Activated naive CD4-positive, alpha-beta T cell treated with anti-CD3 and anti-CD28 coated beads for 36 hours (primary cell): ENCODE measurements at places on chromosomes 3 and 15.

GRCh38 chr3:190414297-190414696, 26.3 kb downstream of the CLDN16 start:
- no peak for DNase-seq
- H3K4me3 ChIP-seq, result no peak overlapping the region
- peaks cover 14% of the 10 kb centered on the region for H3K27me3 ChIP-seq
- H3K27ac ChIP-seq, result no peak overlapping the region
- H3K36me3 ChIP-seq, result peaks cover 2% of the 10 kb centered on the region

GRCh38 chr15:47484059-47484458, 233.2 kb upstream of the SEMA6D start:
- no peak overlapping the region for H3K27ac ChIP-seq
- DNase-seq, result no peak
- H3K4me1 ChIP-seq, result no peaks in the 10 kb centered on the region
- H3K4me3 ChIP-seq, result no peak overlapping the region
- no peaks in the 10 kb centered on the region for H3K36me3 ChIP-seq

DNA sequence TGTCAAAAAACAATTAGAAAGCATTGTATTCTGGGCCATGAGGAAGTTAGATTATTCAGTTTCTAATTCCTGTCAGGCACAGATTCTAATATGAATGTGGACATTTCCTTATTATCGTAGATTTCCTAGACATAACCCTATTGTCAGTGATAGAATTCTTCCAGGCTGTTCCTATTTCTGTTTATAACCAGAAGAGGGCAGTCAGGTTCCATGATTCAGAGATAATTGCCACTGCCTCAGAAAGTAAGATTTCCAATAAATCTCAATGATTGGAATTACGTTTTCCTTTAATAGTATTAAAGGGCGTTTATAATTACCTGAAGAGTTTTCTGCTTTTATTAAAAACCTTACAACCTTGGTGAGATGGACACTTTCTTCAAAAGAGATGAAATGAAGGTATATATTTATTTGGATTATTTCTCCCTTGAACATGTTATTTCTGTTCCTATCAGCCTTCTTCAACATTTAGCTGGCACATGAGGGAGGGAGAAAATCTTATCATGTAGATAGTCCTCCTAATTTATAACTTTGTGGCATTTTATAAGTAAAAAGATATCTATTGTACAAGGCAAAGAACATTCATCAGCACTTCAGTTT, 439.2 kb downstream of the MCTP2 start:
- no peak overlapping the region for H3K27ac ChIP-seq
- no peaks in the 10 kb centered on the region for H3K36me3 ChIP-seq
- H3K4me1 ChIP-seq, result no peaks in the 10 kb centered on the region
- H3K4me3 ChIP-seq, result no peak overlapping the region
- no peak for DNase-seq

DNA sequence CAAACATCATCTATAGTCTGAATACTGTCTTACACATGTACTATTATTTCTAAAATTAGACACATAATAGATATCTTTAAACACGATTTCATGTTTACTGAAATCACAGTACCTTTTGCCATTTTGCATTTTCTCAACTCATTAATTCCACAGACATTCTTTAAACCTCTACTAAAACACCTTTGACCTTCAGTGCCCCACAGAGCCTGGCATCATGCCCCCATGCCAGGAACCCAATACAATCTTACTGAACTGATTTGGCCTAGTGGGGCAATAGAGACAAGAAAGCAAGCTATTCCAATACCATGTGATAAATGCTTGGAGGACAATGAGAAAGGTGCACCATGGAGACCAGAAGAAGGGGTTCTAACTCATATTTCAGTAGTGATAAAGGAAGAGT, 19.3 kb upstream of the GUCA1C start:
- H3K4me1 ChIP-seq, result peaks cover 3% of the 10 kb centered on the region
- H3K4me3 ChIP-seq, result no peak overlapping the region
- H3K27ac ChIP-seq, result no peak overlapping the region
- DNase-seq, result no peak
- peaks cover 2% of the 10 kb centered on the region for H3K27me3 ChIP-seq

GRCh38 chr3:190486908-190487607, 26.8 kb upstream of the IL1RAP start:
- no peak overlapping the region for H3K27ac ChIP-seq
- peaks cover 10% of the 10 kb centered on the region for H3K4me1 ChIP-seq
- DNase-seq, result no peak

- H3K27me3 ChIP-seq, result no peaks in the 10 kb centered on the region
- H3K36me3 ChIP-seq, result no peaks in the 10 kb centered on the region
- H3K27ac ChIP-seq, result no peak overlapping the region
Observed at GRCh38 chr3:162034368-162034767, 537.8 kb downstream of the OTOL1 start.

GRCh38 chr15:99994849-99995248, 261.6 kb upstream of the LYSMD4 start:
- H3K27me3 ChIP-seq, result no peaks in the 10 kb centered on the region
- H3K27ac ChIP-seq, result no peak overlapping the region
- H3K4me1 ChIP-seq, result no peaks in the 10 kb centered on the region
- DNase-seq, result no peak
- no peak overlapping the region for H3K4me3 ChIP-seq

- H3K4me3 ChIP-seq, result no peak overlapping the region
- peaks cover 4% of the 10 kb centered on the region for H3K36me3 ChIP-seq
Observed at GRCh38 chr3:100761211-100761942, 52.1 kb downstream of the TFG start.

- DNase-seq, result peak; percentile 65
- no peak overlapping the region for H3K4me3 ChIP-seq
- H3K27ac ChIP-seq, result peak overlapping the region; percentile 52
- no peaks in the 10 kb centered on the region for H3K36me3 ChIP-seq
Observed at GRCh38 chr3:186185194-186185787, 76.4 kb upstream of the ETV5 start.

DNA sequence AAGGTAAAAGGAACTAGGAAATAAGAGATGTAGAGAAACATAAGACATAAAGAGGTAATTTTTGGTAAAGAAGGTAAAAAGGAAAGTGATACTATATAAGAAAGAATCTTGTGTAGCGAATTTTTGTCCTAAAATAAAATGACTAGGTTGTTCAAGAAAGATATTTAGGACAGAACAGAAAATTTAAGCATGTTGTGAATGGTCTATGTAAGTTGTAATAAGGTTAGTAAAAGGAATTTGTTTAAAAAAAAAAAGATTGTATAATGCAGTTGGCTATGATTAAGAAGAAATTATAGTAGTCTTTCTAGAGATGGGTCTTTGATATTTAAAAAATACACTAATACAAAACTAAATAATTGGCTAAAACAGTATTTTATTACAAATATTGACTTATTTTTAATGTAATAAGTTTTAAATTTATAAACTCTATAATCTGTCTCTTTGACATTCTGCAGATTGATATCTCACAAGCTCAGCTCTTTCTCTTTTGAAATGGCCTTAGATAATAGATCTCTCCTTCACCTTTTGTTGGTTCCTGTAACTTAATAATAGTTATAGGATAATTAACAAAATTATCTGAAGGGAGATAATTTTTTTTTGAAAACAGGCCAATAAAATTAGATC, 3.7 kb upstream of the SLC41A3 start:
- no peak overlapping the region for H3K27ac ChIP-seq
- DNase-seq, result no peak
- H3K4me1 ChIP-seq, result peaks cover 20% of the 10 kb centered on the region
- peaks cover 8% of the 10 kb centered on the region for H3K36me3 ChIP-seq
- H3K27me3 ChIP-seq, result no peaks in the 10 kb centered on the region
- no peak overlapping the region for H3K4me3 ChIP-seq

- peaks cover 18% of the 10 kb centered on the region for H3K36me3 ChIP-seq
- H3K4me1 ChIP-seq, result peaks cover 79% of the 10 kb centered on the region
- no peak overlapping the region for H3K27ac ChIP-seq
Observed at GRCh38 chr15:67072958-67073357, 7.6 kb downstream of the SMAD3 start.

GRCh38 chr3:111589303-111590142, 5.6 kb downstream of the ZBED2 start:
- H3K4me1 ChIP-seq, result peaks cover 58% of the 10 kb centered on the region
- no peaks in the 10 kb centered on the region for H3K27me3 ChIP-seq
- DNase-seq, result no peak
- peak overlapping the region; percentile 94 for H3K4me3 ChIP-seq
- H3K36me3 ChIP-seq, result peaks cover 83% of the 10 kb centered on the region
- peak overlapping the region; percentile 98 for H3K27ac ChIP-seq

GRCh38 chr3:179744667-179745066, 91.8 kb downstream of the USP13 start:
- peaks cover 17% of the 10 kb centered on the region for H3K36me3 ChIP-seq
- DNase-seq, result no peak
- no peaks in the 10 kb centered on the region for H3K27me3 ChIP-seq
- no peak overlapping the region for H3K4me3 ChIP-seq
- H3K27ac ChIP-seq, result no peak overlapping the region

- H3K27ac ChIP-seq, result no peak overlapping the region
- DNase-seq, result peak; percentile 76
- no peak overlapping the region for H3K4me3 ChIP-seq
- H3K4me1 ChIP-seq, result peaks cover 3% of the 10 kb centered on the region
Observed at GRCh38 chr15:67863442-67863987, 23.7 kb upstream of the RNU6-1 start.

DNA sequence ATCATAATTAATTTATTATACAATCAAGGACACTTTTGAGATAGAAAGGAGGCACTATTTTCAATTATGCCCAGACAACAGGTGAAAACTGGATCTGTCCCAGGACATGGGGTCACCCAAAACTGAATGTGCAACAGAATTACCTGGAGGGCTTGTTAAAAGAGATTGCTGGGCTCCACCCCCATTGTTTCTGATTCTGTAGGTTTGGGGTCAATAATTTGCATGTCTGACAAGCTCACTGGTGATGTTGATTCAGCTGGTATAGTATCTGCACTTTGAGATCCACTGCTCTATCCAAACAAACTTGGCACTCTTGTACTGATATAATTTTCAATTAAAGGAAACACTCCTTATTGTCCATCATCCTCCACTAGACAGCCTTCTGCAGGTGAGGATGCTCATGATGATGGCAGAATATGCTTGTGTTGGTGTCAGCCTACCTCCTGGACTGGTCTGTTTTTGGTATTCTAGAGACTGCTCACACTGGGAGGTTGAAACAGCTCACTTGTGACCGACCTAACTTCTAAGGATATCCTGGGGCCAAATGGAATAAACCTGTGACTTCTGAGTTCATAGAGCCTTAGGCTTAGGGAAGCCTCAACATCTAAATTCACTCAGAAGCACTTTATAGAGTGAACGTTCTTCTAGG, 2.2 kb downstream of the P2RY14 start:
- H3K27ac ChIP-seq, result peak overlapping the region; percentile 85
- H3K27me3 ChIP-seq, result no peaks in the 10 kb centered on the region
- DNase-seq, result peak; percentile 14
- peaks cover 39% of the 10 kb centered on the region for H3K4me1 ChIP-seq
- no peaks in the 10 kb centered on the region for H3K36me3 ChIP-seq
- H3K4me3 ChIP-seq, result no peak overlapping the region

DNA sequence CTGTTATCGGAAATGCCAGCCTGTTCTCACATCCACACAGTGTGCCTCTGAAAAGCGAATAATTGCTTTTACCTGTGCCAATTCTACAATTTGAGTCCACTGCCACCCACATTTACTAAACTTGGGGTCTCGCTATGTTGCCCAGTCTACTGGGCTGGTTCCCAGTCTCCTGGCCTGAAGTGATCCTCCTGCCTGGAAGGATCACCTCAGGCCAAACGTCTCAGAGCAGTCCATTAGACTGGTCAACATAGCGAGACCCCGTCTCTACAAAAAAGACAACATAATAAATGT, 827 bp upstream of the INO80 start:
- DNase-seq, result no peak
- H3K4me1 ChIP-seq, result peaks cover 21% of the 10 kb centered on the region
- H3K4me3 ChIP-seq, result peak overlapping the region; percentile 88
- H3K27me3 ChIP-seq, result no peaks in the 10 kb centered on the region
- H3K27ac ChIP-seq, result peak overlapping the region; percentile 96

DNA sequence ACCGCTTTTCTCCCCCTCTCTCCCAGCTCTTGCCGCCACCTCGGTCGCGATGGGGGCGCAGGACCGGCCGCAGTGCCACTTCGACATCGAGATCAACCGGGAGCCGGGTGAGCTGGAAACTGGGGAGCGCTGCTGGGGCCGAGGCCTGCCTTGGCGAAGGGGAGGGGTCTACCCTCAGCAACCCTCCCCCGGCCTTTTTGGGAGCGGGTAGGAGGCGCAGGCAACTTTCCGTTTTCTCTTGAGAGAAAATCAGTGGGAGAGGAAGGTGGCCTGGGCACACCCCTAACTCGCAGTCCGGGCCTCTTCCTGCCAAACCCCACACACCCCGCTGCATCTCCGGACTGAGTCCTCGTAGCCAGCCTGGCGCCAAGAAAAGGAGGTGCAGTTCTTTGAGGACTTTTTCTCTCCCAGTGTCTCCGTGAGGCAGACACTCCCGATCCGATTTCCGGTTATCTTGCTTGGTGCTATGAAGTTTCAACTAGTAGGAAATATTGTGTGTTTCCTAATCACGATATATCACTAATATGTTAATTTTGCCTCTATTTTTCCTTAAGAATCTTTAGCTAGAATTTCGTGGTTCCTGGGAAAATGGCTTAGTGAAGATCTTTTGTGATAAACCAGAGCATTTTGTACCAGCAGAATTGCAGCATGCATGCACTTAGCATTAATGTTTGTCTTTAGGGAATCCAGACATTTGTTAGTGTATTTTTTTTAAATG, 631 bp downstream of the NKTR start:
- peaks cover 21% of the 10 kb centered on the region for H3K36me3 ChIP-seq
- no peaks in the 10 kb centered on the region for H3K27me3 ChIP-seq
- peak overlapping the region; percentile 99 for H3K27ac ChIP-seq
- peak; percentile 73 for DNase-seq

DNA sequence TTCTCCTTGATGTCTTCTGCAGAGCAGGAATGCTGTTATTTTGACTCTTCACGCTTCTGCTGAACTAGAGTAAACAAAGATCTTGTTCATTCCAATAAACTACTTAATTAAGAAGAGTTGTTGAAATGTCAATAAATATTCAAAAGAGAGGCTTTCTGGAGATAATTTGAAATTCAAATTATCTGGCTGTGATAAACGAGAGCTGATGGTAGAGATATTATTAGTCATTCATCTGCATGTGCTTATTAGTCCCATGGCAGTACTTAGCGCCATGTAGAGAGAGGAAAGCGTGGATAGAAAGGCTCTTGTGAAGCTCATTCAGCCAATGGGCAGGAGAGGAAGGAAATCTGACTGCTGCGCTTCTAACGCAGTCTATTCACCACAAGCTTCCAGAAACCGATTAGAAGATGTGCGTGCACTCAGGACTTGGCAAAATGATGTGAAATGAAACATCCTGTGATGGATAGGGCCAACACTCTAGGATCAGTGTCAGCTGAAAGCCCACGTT, 251.1 kb downstream of the GABRB3 start:
- DNase-seq, result no peak
- no peaks in the 10 kb centered on the region for H3K27me3 ChIP-seq
- H3K36me3 ChIP-seq, result no peaks in the 10 kb centered on the region
- no peak overlapping the region for H3K27ac ChIP-seq
- no peak overlapping the region for H3K4me3 ChIP-seq

DNA sequence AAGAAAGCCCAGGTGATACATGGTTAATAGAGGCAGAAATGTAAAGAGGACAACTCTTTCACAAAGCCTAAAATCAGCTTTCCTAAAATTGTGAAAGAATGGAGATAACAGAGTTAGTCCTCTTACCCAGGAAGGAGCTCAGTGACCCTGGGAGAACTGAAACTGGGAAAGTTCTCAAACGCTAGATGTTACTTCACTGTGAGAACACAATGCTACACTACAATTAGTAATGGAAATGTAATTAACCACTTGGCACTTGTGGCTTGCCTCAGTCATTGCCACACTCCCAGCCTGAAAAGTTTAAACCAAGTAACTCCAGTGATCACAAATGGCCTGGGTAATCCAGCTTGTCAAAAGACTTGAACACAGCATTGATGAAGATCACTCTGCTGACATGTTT, 102.7 kb upstream of the FGF7 start:
- H3K27ac ChIP-seq, result no peak overlapping the region
- DNase-seq, result no peak
- no peak overlapping the region for H3K4me3 ChIP-seq
- no peaks in the 10 kb centered on the region for H3K4me1 ChIP-seq
- peaks cover 35% of the 10 kb centered on the region for H3K36me3 ChIP-seq
- no peaks in the 10 kb centered on the region for H3K27me3 ChIP-seq
